ENCODE measurements at places on chromosomes 3 and 15.

DNA sequence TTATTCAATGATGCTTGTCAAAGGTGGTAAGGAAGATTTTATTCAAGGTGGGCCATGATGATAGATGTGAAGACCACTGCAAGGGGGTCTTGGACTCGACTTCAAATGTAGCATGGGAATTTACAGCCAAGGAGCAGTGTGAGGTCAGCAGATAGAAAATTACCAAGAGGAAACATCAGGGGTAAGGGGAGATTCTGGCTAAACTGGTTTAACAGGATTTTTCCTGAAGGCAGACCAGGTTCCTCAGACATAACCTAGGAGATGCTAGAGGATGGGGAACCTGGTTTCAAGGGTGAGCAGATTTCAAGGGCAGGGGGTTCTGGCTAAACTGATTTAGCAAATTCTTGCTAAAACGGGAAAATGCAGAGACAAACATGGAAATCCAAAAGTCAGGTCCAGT lies 464.9 kb downstream of the TAFA4 start:
- DNase-seq, result no peak

DNA sequence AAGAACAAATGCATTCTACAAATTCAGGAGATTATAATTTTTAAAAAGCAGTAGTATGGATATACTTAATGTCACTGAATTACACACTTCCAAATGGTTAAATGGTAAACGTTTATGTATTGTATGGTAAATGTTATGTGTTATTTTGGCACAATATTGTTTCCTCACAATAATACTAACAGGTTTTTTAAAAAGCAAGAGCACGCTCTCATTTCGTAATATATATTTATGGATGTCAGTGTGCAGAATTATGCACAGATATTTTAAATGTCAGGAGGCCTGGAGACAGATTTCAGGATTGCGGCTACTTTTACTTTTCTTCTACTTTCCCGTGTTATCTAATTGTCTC lies 533 bp downstream of the ZNF445 start:
- no peak for DNase-seq

GRCh38 chr3:123028233-123028828 lies 768 bp upstream of the SEMA5B start:
- peak; percentile 35 for DNase-seq

GRCh38 chr15:66261056-66261455 lies 7.5 kb upstream of the MEGF11 start:
- DNase-seq, result no peak

DNA sequence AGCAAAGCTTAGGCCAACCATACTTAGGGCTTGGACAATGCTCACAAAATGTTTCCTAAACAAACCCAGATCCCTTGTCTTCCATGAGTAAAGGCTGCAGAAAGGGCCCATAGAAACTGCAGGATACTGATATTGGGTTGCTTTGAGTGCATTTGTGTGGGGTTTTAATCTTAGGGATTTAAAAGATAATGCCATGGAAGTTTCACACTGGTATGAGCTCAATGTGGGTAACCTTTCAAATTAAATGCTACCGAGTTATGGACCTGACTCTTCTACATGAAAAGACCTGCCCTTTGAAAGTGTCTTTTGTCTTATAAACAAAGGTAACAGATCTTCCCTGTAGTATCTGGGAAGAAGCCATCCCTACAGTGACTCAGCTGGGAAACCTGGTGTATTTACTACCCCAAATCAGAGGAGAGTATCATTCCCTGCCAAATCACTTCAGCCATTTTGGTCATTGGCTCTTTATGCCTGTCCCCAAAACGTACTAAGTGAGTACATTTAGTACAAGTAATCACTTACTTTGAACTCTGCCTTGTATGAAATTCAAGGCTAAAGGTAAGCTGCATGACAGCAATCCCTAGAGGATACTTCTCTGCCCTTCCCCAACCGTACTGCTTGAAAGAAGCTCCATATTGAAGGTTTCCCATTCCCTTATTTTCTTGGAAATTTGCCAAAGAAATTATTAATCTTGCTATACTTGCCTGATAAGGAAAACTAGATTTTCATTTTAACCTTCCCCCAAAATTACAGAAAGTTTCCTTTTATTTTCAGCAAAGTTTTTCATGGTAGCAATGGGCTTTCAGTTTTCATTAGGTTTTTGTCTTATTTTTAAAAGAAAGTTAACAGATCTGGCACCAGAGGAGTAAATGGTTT lies 7.2 kb downstream of the TM4SF1 start:
- no peak for DNase-seq

- DNase-seq, result no peak
Observed at GRCh38 chr15:96158938-96159337, 171.6 kb upstream of the NR2F2 start.

DNA sequence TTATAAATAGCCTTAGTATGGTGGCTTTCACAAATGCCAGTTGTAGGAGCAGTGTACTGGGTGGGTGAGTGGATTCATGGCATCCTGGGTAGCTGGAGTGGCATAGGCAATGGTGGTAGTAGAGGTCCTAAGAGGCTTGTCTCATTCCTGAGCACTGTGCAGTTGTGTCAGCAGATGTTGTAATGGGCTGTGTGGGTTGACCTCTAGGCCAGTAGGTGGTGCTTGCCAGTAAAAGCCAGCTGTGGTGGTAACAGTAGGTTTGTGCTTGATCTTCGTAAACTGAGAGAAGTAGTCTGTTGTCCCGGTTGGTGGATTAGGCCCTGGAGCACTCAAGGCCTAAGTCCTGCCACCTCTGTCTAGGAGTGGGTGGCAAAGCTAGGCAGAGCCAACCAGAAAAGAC lies 149.7 kb upstream of the SUCLG2 start:
- no peak for DNase-seq

DNA sequence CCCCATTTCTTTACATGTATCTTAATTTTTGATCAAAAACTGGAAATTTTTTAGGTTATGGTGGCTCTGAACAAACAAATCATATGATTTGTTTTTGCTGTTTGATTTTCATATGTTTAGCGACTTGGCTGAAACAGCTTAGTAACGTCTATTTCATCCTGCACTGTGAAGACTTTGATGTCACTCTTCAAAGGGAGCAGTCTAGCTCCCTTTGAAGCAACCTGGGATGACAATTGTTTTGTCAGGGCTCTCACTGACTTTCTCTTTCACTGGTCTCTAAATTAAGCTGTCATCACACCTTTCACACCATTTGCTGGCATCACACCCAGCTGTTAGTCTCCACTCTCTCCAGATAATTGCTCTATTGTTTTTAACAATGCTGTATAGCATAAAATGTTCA lies 896.9 kb downstream of the IGSF11 start:
- no peak for DNase-seq

DNA sequence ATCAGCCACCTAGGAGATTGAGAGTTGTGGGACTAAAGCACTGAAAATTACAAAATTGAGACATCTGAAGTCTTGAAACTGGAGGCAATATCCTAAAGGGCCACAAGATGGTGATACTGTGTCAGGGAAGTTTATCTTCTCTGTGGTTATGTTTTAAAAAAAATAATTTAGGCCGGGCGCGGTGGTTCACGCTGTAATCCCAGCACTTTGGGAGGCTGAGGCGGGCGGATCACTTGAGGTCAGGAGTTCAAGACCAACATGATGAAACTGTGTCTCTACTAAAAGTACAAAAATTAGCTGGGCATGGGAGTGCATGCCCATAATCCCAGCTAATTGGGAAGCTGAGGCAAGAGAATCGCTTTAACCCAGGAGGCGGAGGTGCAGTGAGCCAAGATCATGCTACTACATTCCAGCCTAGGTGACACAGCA lies 17.9 kb upstream of the NIT2 start:
- peak; percentile 65 for DNase-seq

GRCh38 chr15:39680868-39681267 lies 100.0 kb downstream of the THBS1 start:
- DNase-seq, result no peak

All from CD4-positive, alpha-beta T cell treated with Interleukin-4 for 4 hours (primary cell).